Thyroid gland (tissue), 4 donors: ENCODE measurements at places on chromosomes 4 and X. TPM values are rescaled to one million over a fixed set of nuclear protein-coding genes. Genes with fewer than 3 reads are reported as not detected.
A peak's percentile ranks its signal among the peaks of the same experiment; 100 is the strongest.

- no peak overlapping the region for H3K4me3 ChIP-seq
- no peaks in the 10 kb centered on the region for H3K27me3 ChIP-seq
- H3K4me1 ChIP-seq, result no peaks in the 10 kb centered on the region
- no peaks in the 10 kb centered on the region for H3K36me3 ChIP-seq
- no peak for DNase-seq
- H3K27ac ChIP-seq, result no peak overlapping the region
These were observed 276.0 kb downstream of the HS3ST1 start for GRCh38 chr4:11152684-11153083.

The CT55 gene
- not detected for total RNA-seq

DNA sequence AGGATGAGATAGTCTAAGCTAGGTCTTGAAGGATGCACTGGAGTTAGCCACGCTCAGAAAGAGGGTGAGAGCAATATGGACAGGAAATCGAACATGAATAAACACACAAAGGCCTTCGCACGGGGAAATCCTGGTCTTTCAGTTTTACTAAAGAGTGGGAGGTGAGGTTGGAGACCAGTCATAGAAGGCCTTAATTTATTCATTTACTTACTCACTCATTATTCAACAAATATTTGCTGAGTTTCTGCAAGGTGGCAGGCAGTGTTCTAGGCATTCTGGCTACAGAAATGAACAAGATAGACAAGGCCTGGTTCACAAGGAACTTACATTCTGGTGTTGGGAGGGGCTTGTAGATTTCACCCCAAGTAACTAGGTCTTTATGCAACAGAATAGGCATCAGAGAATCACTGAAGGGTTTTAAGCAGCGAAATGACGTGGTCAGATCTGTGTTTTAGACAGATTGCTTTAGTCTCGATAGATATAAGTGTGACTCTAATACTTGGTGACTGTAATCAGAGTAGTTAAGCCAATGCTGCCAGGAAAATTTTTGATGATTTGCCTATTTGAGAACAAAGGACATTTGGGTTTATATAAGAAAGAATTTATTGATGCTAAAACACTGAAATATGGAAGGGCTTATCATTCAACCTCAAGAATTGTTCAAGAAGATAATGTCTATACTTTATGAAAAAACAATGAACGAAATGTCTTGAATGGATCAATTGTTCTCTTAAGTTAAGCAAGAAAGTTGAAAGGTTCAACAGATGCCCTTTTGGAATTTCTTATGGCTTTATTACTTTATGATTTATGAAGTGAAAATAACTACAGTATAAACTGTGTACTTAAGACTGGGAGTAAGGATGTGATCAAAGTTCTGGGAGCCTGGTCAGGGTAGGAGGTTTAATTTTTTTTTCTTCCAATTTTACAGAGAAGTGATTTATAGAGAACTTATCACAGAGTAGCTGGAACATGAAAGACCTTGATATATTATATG lies 184.4 kb upstream of the CASK start:
- H3K4me3 ChIP-seq, result no peak overlapping the region
- no peak overlapping the region for H3K27ac ChIP-seq
- no peaks in the 10 kb centered on the region for H3K27me3 ChIP-seq
- H3K4me1 ChIP-seq, result no peaks in the 10 kb centered on the region

The IL2RG gene
- total RNA-seq, result 3.5 TPM

- no peak for DNase-seq
- H3K4me3 ChIP-seq, result no peak overlapping the region
- H3K36me3 ChIP-seq, result no peaks in the 10 kb centered on the region
- no peak overlapping the region for H3K27ac ChIP-seq
These were observed 1035.4 kb downstream of the SH3BGRL start for GRCh38 chrX:82237328-82237727.

DNA sequence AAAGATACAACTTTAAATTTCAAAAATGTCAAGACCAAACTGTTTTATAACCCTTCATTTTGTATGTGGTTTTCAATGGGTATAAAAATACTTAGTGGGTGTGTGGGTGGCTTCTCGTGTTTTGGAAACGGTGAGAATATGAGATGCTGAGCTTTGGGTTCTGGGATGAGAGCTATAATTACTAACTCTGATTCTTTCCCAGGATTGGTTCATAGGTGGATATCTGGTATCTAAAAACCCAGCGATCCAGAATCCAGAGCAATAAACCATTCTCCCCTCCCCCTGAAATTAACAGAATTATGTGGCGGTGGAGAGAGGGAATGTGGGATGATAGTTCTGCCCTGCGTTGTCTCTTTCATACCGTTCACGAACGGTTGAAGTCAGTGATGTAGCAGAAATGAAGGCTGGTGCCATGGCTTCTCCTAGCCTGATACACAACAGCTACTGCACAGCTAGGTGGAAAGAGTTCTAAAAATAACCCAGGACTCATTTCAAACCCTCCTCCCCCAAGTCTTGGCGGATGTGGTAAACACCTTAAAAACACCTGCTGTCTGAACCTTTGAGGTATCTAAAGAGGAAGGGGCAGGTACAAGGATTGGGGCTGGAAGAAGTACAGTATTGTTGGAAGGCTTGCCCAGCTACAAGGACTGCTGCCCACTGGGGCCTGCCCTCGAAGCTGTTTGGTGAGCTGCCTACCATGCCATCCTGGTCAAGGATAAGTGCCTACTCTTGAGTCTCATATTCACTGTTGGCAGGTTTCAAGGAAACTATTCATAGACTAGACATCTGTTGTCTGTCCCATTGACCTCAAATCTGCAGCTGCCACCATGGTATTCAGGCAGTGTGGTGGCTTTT lies 44.5 kb downstream of the SEPTIN11 start:
- no peaks in the 10 kb centered on the region for H3K4me1 ChIP-seq
- DNase-seq, result peak; percentile 72
- H3K27me3 ChIP-seq, result no peaks in the 10 kb centered on the region

The ERAS gene
- not detected for total RNA-seq

The RUFY3 gene
- 148 TPM for total RNA-seq

GRCh38 chr4:52199574-52200338 lies 148.7 kb downstream of the SPATA18 start:
- no peak overlapping the region for H3K4me3 ChIP-seq
- H3K4me1 ChIP-seq, result peaks cover 3% of the 10 kb centered on the region
- no peaks in the 10 kb centered on the region for H3K36me3 ChIP-seq

DNA sequence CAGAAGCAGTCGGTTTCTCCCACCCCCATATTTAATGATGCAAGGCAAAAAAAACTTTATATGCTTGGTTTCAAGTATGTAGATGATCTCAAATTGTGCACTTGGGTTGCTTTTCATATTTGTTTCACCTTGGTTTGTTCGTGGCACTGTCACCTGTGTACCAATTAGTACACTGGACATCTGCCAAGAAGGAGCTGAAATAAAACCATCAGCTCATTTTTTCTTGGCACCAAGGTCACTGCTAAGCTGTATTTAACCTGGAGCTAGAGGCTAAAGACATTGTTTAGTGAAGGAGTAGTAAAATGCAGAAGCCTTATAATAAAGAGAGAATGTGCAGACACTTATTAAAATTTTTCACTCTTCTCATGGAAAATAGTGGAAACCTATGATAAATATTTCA lies 430.8 kb downstream of the ARHGAP24 start:
- no peak overlapping the region for H3K4me3 ChIP-seq
- peaks cover 11% of the 10 kb centered on the region for H3K4me1 ChIP-seq
- no peaks in the 10 kb centered on the region for H3K36me3 ChIP-seq
- no peak for DNase-seq
- H3K27me3 ChIP-seq, result no peaks in the 10 kb centered on the region

DNA sequence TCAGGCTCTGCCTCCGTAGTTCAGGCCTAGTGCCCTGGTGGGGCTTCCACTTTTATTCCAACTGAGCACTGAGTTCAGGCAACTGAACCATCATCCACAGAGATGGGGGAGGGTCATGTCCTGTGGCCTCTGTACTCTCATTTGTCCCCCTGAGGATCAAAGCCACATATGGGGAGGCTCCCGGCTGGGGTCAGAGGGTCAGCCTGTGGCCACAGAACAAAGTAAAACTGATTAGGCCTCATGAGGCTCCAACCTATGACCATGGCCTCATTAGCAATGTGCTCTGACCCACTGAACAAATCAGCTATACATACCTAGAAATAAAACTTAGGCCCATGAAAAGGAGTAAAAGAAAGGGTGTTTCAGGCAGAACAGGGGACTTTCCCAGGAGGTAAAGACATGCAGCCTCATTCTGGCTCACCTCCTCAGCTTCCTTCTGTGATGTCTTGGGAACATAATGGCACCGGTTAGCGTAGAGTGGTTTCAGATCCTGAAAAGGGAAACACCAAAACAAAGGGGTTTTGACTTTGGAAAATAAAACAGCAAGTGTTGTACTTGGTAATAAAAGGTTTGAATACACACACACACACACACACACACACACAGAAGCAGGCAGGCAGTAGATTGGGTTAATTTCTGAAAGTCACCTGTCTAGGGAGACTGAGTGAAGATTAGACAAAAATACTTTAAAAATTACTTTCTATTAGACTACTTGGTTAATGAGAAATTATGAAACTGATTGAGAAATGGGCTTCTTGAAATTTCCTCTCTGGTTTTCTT lies 24.3 kb downstream of the TMEM255A start:
- H3K4me3 ChIP-seq, result no peak overlapping the region
- no peaks in the 10 kb centered on the region for H3K36me3 ChIP-seq
- no peaks in the 10 kb centered on the region for H3K4me1 ChIP-seq
- DNase-seq, result no peak
- H3K27ac ChIP-seq, result no peak overlapping the region
- no peaks in the 10 kb centered on the region for H3K27me3 ChIP-seq
